Epithelial cell of esophagus (primary cell): ENCODE measurements at places on chromosomes 4 and X.

- no peak for DNase-seq
Observed at GRCh38 chr4:25769251-25769650, 93.5 kb downstream of the SEL1L3 start.

- DNase-seq = peak; percentile 81
Observed at GRCh38 chr4:99300934-99301333, 10.1 kb upstream of the ADH1A start.

- DNase-seq = peak; percentile 7
Observed at GRCh38 chrX:121322159-121322558, 274.7 kb downstream of the GLUD2 start.

DNA sequence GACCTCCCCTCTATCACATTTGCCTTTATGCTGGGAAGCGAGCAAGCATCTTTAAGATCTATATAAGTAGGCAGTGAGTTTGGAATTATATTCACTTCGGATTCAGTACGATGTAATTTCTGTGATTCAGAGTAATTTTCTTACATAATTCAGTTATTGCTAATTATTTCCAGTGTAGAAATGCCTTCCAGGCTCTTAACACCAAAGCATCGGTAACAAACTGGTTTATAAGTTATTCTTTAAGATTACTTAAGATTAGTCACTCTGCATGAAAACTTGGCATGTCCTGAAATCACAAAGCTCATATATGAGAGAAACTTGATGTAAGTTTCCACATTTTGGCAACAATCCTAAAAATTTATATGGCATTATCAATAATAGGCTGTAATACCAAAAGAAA lies 120.8 kb downstream of the ADAMTS3 start:
- peak; percentile 66 for DNase-seq

- DNase-seq = no peak
Observed at GRCh38 chrX:37420756-37421155, 71.6 kb downstream of the PRRG1 start.

GRCh38 chrX:40004246-40004535 lies 93.6 kb downstream of the BCOR start:
- no peak for DNase-seq

DNA sequence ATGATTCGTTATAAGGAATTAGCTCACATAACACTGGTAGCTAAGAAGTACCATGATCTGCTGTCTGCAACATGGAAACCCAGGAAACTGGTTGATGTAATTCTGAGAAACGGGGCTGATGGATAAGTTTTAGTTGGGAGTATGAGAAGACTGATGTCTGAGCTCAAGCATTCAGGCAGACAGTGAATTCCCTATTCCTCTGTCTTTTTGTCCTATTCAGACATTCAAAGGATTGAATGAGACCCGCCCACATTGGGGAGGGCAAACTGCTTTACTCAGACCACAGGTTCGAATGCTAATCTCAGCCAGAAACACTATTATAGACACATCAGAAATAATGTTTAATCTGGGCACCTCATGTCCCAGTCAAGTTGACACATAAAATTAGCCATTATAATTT lies 515.5 kb downstream of the STPG2 start:
- DNase-seq = no peak

DNA sequence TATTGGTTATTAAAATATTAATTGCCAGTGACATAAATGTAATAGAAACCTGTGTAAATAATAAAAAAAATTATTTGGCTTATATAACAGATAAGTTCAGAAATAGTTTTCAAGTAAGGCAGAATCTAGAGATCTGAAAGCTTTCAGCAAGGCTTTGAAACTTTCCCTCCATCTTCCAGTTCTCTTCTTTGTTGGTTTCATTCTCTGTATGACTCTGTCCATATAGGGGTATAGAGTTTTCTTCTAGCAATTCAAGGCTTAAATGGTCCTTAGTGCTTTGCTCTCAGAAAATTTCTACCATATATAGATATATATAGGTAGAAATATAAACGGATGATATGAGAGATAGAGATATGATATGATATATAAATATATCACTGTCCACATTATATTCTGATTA lies 160.5 kb upstream of the GABRA2 start:
- DNase-seq = no peak

- peak; percentile 77 for DNase-seq
Observed at GRCh38 chr4:99248714-99249113, 29.7 kb upstream of the ADH6 start.

GRCh38 chrX:97397371-97397770 lies 513.7 kb downstream of the RPA4 start:
- DNase-seq = no peak

- no peak for DNase-seq
Observed at GRCh38 chrX:16457239-16457638, 192.7 kb upstream of the S100G start.

GRCh38 chr4:24565054-24565453 lies 19.3 kb downstream of the DHX15 start:
- DNase-seq = no peak

- DNase-seq = peak; percentile 4
Observed at GRCh38 chr4:26815706-26816105, 44.9 kb upstream of the STIM2 start.

GRCh38 chr4:166594326-166594946 lies 639.9 kb downstream of the SPOCK3 start:
- peak; percentile 74 for DNase-seq

DNA sequence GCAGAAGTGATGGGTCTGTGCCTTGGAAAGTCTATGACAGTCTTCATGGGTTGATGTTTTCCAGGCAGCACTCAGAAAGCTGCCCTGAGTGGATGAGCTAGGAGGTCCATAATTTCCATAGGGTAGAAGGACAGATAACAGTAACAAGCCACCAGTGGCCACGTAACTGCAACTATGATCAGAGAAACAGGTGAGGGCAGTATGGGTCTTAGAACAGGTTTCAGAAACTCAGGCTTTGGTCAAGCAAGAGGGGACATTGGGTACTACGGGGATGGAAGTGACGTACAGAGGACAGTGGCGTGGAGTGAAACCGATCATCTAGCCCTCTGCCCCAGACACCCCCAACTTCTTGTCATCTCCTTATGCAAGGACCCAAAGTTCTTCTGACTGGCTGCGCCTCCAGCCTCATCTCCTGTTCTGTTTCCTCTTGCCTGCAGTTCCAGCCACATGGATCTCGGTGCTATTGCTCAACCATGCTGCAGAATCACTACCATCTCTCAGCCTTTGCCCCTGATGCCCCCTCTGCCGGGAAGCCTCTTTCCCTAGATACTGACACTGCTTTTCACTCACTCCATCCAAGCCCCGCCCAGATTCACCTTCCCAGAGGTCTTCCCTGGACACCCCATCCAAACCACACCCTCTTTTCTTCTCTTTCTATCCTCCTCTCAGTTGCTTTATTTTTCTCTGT lies 123.4 kb downstream of the MFAP3L start:
- no peak for DNase-seq

DNA sequence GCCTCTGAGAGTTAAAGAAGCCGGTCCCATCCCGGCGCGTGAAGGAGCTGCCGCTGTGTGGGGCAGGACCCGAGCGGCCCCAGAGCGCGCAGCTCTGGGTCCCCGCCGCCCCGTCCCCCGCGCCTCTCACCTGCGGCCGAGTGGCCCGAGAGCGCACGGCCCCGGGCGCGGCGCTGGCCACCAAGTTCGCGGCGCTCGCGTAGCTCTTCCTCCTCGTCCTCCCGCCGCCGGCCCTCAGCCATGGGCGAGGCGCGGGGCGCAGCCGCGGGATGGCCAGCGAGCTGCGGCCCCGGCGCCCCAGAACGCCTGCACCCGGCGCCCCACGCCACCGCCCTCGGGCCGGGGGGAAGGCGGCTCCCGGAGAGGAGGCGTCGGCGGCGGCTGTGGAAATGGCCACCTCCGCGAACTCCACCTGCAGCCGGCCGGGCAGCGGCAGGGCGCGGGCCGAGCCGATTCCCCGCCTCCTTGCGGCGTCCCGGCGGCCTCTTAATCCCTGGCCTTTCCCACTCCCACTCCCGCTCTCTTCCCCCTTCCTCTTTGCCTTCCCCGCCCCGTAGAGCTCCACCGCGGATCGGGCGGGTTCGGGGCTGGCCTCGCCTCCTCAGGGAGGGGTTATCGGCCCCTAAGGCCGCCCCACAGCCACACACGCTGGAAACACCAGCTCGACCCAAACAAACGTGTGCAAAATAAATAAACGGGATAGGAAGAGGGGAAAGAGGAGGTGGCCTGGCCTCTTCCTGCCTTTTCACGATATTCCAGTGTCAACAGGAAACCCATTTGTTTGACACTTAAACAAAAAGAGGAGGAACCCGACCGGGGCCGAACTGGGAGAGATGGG lies at the start of gene SH3D19:
TSS of gene SH3D19 (minus strand) at position 495 of the 838 bp plus-strand sequence. CDS start at position 242, 253 bp downstream.
- peak; percentile 74 for DNase-seq

GRCh38 chr4:86587381-86588140 lies 6.6 kb upstream of the PTPN13 start:
- DNase-seq = no peak

GRCh38 chr4:176735300-176735699 lies 57.4 kb downstream of the VEGFC start:
- DNase-seq = peak; percentile 20

GRCh38 chr4:110208419-110208818 lies 10.0 kb upstream of the ELOVL6 start:
- no peak for DNase-seq

DNA sequence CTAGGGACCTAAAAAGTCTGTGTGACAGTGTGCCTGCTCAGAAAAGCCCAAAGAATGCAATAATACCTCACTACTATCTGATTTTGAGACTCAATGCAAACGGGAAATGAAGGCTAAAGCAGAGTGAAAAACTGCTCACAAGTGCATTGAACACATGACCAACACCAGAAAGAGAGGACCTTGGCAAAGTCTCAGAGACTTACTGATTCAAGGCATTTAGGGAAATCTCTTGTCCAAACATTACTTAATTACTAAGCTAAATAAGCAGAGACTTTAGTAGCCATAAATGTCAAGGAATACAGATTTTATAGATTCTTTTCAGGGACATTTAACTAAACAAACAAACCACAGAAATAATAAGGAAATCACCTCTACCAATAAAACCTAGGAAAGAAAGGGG lies 916.0 kb downstream of the FSTL5 start:
- DNase-seq = no peak

DNA sequence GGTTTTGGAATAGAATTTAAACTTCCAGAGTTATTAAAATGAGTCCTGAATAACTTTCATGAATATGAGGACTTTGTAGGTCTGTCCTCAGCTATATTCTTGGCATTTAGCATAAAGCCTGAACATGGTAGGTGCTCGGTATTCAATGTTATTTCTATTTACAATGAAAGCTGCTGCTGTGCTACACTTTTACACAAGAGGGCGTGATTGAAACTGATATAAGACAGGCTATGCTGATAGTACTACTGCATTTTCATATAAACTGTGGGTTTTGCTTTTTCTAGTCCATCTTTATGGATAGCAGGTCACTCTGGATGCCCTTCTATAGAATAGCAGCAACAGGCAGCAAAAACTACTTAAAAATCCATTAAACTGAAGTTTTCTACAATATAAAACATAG lies 12.3 kb upstream of the GNPDA2 start:
- DNase-seq = peak; percentile 42

- peak; percentile 78 for DNase-seq
Observed at GRCh38 chrX:105745863-105746262, 76.5 kb upstream of the NRK start.

DNA sequence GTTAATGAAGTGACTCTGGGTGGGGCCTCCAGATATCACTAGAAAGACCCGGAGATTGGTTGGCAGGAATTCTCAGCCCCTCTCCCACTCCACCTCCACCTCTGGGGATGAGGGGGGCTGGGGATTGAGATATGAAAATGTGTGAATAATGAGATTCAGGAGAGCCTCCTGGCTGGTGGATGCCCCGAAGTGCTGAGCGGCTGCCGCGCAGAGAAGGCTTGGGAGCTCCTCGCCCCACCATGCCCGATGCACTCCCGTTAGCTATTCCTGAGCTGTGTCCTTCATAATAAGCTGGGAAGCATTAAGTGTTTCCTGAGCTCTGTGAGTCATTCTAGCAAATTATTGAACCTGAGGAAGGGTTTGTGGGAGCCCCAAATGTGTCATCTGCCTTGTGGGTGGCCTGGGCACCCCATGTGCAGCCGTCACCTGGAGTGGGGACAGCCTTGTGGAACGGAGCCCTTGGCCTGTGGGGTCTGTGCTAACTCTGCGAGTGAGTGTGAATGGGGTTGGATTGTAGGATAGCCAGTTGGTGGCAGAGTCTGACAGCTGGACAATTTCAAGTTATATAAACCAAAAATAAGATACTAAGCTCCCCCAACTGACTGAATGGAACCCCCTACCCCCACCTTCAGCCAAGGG lies 4.4 kb upstream of the MAEA start:
- no peak for DNase-seq

- DNase-seq = no peak
Observed at GRCh38 chr4:54784161-54784671, 126.5 kb downstream of the KIT start.

DNA sequence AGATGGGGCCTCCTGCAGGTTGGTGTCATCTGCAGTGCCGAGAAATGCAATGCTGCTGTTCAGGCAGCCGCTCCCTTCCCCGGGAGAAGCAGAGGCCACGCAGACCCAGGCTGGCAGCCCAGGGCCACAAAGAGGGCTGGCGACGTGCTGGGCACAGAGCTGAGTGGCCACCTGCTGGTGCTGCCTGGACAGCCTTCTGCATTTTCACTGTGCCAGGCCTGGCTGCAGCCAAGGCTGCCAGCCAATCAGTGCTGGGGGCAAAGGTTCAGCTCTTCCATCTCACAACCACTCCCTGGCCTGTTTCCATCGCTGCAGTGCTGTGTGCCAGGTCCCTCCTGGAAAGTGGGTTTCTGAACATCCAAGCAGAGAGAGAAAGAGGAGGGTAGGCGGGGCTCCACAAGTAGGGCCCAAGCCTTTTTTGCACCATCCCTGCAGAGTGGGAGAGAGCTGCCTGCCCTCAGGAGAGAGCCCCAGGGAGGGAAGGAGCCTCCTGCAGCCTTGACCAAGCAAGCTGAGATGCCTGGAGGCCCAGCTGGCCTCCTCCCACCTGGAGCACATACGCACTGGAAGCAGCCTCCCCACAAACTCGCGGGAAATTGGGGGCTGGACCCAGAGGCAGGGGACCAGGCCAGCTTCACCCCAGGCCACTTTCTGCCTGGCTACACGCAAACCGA lies 20.1 kb downstream of the ADRA2C start:
- DNase-seq = no peak

GRCh38 chrX:139924069-139924695 lies 8.7 kb downstream of the ATP11C start:
- no peak for DNase-seq

GRCh38 chr4:121072224-121073003 lies at the start of gene NDNF:
Gene NDNF (minus strand): TSS chr4:121072535. CDS start chr4:121045837, 26,698 bp downstream.
- peak; percentile 26 for DNase-seq

DNA sequence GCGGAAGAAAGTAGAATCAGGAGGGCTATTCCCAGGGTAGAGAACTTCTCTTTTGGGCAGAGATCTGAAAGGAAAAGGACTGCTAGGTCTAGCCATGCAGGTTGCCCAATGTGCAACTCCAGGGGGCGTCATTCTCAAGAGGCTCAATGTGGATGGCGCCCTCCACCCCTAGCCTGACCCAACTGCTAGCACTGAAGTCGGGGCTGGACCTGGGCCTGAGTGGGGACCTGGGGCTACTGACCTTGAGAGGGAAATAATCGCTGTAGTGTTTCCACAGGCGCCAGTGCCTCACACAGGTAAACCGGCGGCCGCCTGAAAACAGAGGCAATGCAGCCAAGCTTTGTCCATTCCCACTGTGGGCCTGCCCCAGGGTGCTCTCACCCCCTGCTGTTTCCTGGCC lies 6.1 kb downstream of the AWAT2 start:
- DNase-seq = no peak

- no peak for DNase-seq
Observed at GRCh38 chrX:13651150-13651549, 1.8 kb upstream of the TCEANC start.
